ENCODE measurements at places on chromosomes 1 and 21.

DNA sequence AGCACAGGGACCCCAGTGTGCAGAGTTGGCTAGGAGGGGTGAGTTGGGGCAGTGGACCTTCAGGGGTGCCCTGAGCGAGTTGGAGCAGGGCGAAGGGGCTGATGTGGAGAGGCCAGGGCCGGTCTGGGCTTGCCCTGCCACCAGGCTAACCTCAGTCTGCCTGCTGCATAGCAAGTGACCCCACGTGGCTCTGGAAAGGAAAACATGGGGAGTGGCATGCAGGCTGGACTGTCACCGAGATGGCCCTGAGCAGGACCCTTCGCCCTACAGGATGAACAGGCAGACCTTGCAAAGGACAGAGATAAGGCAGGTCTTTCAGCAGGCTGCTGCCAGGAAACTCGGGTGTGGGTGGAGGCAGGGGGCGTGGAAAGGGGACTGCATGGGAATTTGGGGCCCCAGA is 51.5 kb downstream of the FOXO6 start:
- no peak for DNase-seq

- peak; percentile 38 for DNase-seq
Observed at GRCh38 chr1:110765640-110766335, 91.0 kb upstream of the KCNA3 start.

DNA sequence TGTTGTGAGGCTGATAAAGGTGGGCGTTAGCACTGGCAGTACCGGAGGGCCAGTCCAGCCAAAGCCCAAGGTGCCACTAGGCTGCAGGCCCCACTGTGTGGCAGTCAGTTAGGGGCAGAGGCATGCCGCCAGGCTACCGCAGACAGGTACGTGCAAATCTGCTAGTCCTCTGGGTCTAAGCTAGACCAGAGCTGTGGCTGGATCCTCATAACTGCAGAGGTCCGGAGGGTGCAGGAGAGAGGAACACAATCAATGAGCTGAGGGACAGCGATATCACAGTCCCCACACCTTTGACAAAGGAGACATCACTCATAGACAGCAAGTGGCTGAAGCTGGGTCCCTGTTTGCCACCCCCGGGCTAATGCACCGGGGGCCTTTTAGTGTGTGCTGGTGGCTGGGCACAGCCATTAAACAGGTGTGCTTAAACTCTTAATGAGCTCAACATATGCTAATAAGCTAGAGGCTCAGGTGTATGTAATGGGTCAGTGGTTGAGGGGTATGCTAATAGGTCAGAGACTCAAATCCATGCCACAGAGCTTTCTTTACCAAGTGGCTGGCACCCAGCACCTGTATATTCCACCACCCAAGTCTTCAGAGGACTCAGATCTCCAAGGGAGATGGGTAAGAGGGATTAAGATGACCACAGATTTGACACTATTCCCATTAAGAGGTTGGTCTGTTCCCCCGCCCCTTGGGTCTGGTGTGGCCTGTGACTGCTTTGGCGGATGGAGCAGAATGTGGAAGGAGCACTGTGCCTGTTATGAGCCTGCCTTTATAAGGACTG is 82.0 kb downstream of the GLIS1 start:
- DNase-seq = no peak

DNA sequence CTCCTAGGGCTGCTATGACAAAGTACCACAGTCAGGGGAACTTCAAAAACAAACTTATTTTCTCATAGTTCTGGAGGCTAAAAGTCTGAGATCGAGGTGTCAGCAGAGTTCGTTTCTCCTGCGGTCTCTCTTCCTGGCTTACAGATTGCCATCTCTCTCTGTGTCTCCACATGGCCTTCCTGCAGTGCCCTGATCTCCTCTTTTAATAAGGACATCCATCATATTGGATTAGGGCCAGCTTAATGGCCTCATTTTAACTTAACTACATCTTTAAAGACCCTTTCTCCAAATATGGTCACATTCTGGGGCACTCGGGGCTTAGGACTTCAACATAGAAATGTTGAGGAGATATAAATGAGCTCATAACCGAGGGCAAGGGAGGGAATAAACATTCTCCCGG is 12.2 kb downstream of the C1orf74 start:
- no peak for DNase-seq

DNA sequence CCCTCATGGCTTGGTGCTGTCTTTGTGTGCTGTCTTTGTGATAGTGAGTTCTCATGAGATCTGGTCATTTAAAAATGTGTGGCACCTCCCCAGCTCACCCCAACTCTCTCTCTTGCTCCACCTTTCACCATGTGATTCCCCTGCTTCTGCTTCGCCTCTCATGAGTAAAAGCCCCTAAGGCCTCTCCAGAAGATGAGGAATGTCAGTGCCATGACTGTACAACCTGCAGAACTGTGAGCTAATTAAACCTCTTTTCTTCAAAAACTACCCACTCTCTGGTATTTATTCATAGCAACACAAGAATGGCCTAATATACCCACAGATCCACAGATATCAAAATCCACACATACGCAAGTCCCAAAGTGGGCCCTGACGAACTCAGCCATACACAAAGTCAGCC is 88.9 kb upstream of the PPP2R5A start:
- no peak for DNase-seq

GRCh38 chr1:3548156-3548893 is 63.0 kb downstream of the MEGF6 start:
- DNase-seq = no peak

- DNase-seq = no peak
Observed at GRCh38 chr1:77476475-77476874, 194.7 kb downstream of the AK5 start.

DNA sequence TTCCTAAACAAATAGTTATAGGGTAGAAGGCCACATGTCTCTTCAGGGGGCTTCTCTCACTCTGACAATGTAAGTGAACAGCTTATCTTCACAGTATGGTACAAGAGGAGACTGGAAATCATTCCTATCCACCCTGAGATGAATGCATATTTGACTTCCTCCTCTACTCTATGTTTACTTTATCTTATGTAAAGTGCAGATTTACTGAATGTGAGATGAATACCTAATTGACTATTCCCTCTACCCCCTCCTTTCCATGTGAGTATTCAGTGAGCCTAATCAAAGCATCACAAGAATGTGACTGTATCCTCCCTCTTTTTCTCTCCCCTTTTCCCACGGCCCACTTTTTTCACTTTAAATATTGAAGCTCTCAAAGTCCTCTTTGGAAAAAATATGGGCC is 132.5 kb downstream of the BACH1 start:
- no peak for DNase-seq

DNA sequence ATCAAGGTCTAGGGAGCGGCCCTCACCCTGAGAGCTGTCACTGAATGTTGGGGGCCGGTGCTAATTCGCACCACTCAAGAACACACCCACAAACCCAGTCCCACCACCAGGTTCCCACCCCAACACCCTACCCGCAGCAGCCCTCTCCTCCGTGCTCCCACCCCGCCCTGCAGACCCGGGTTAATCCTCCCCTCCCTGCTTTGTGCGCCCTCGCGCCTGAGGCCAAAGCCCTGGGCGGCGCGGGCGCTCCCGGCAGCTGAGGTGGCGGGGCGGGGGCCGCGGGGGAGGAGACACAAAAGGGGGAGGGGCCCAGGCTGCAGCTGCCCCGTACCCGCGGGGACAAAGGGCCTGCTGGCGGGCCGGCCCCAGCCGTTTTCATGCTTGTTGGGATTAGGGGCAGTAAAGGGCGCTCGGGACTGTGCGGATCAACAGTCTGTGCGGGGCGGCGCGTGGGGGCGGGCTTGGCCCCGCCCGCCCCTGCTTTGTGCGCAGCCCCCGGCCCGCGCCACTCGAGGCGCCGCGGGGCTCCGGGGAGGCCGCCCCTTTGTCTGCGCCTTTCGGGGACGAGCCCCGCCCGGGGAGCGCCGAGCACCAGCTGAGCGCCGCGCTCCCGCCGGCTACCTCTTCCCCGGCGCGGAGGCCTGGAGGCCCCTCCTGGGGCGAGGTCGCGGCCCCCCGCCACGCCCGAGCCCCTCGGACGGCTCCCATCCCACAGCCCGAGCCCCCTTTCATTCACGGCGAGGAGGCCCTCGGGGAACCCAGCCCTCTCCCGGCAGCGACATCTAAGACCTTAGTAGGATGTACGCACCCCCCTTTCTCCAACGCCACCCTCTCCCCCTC is 10.9 kb downstream of the C1orf216 start:
- DNase-seq = peak; percentile 81

GRCh38 chr1:158121604-158122254 is 59.0 kb upstream of the CD1D start:
- peak; percentile 15 for DNase-seq

- DNase-seq = no peak
Observed at GRCh38 chr1:247415423-247416361, at the start of gene NLRP3. TSS of gene NLRP3 (plus strand) at chr1:247416173. CDS start at chr1:247418801, 2,628 bp downstream.

DNA sequence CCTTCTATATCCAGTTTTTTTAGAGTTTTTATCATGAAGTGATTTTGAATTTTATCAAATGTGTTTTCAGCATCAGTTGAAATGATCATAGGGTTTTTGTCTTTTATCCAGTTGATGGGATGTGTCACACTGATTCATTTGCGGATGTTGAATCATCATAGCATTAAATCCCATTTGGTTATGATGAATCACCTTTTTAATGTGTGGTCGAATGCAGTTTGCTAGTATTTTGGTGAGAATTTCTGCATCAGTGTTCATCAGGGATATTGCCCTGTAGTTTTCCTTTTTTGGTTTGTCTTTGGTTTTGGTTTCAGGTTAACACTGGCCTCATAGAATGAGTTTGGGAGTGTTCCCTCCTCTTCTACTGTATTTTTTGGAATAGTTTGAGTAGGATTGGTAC is 80.3 kb downstream of the DIRAS3 start:
- no peak for DNase-seq

- peak; percentile 88 for DNase-seq
Observed at GRCh38 chr1:10694633-10695627, 101.5 kb downstream of the CASZ1 start.

- DNase-seq = no peak
Observed at GRCh38 chr1:180793451-180793850, 119.2 kb upstream of the KIAA1614 start.

- peak; percentile 85 for DNase-seq
Observed at GRCh38 chr1:155069551-155070157, 6.1 kb downstream of the EFNA4 start.

DNA sequence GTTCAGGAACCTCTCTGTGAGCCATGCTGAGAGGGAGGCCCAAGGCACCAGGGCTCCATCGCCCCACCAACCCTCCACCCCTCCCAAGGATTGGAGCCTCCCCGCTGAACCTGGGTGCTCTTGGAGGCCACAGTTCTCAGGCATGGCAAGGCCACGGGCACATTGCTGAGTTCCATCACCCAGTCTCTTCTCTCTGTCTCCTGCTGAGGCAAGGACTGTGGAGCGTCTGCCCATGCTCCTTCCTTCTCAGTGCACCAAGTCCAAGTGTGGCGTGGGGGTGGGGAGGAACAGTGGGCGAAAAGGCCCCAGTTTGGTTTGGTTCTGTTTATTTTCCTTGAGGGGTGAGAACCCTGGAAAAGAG is 2.8 kb upstream of the KNCN start:
- DNase-seq = no peak

GRCh38 chr21:38921511-38922251 is 116.0 kb downstream of the ETS2 start:
- DNase-seq = no peak

DNA sequence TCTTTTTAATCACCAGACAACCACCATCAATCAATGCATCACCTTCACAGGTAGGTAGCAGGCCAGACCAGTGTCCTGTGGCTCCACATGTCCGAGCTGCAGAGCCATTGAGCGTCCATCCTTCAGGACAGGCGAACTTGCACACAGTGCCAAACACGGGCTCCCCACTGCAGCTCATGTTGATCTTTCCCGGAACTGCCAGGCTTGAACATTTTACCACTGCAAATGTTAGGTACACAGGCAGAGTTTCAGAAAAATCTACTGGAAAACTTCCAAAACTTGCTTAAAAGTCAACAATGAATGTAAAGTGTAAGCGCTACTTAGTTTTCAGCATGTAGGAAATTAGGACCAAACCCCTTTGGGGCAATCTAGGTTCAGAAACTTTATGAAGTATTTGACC is 6.6 kb downstream of the SELE start:
- DNase-seq = no peak

DNA sequence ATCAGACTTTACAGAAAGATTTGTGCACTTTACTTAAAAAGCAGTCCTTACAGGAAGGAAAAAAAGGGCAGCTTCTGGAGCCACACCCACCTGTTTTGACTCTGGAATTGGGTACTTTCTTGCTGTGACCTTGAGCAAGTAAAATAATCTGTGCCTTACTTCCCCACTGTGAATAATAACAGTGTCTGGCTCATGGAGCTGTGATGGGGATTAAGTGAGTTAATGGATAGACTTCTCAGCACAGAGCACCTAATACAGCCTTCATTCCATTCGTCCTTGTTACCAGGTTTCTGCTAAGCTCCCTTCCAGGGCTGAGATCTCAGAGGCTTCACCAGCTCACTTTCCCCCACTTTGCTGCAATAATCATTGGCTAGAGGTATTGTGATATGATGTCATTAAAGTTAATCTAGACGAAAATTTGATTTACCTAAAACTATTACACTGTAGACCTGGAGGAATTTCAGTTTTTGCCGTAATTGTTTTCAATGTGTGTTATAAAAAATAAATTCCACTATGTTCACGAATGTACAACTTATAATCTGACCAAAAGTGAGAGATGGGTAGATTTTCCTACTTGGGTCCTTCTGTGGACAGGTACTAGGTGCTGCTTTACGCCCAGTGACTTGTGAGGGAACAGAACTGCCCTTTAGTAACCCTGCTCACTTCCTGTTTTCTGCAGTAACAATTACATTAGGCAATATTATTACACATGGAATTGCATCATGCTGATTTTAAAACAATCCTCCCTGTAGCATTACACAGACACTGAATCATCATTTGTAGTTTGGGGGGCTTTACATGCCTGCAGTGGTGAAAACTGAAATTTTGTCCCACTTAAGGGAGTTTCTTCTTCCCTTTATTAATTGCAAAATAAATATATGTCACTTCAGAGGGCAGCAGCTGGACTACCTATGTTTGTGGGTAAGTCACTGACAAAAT is 19.7 kb upstream of the ABCG1 start:
- DNase-seq = no peak

- no peak for DNase-seq
Observed at GRCh38 chr1:81231729-81232038, 569.0 kb upstream of the ADGRL2 start.

DNA sequence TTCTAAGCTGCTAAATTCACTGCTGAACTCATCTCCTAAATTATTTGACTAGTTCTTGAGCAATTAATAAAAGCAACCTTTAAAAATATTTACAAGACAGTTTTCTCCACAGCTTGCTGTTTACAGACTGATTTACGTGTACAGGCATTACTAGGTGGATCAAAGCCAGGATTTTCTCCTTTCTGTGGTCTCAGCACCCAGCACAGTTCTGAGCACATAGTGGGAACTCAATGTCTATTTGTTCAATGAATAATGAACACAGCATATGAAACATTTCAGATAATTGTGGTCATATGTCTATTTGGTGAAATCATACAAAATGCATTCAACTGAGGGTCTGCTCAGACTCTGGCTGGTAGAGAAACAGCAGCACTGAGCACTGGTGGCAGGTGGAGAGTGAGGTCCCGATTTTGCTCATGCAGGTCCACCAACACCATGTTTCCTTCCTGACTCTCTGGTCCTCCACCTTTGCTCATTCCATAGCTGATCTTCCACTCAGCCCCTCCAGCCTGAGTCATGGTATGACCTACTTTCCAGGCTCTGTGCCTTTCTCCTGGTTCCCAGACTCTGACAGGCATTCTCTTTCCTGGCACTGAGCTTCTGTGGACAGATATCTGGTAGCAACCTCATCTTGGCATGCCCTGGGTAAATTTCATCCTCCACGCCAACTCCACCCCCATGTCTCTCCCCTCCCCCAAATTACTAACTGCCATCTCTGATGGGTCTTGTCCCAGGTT is 311.3 kb downstream of the TGFB2 start:
- no peak for DNase-seq
